Activated CD4-positive, alpha-beta T cell treated with anti-CD3 and anti-CD28 coated beads, Interleukin-2, amount 50 U/mL, for 16 hours (primary cell): ENCODE measurements at places on chromosomes 16 and 17.

- no peak for DNase-seq
Measured at GRCh38 chr16:20441191-20441590, 10.1 kb upstream of the ACSM2A start.

- DNase-seq: no peak
Measured at GRCh38 chr17:38579083-38579480, 26.7 kb downstream of the SRCIN1 start.

DNA sequence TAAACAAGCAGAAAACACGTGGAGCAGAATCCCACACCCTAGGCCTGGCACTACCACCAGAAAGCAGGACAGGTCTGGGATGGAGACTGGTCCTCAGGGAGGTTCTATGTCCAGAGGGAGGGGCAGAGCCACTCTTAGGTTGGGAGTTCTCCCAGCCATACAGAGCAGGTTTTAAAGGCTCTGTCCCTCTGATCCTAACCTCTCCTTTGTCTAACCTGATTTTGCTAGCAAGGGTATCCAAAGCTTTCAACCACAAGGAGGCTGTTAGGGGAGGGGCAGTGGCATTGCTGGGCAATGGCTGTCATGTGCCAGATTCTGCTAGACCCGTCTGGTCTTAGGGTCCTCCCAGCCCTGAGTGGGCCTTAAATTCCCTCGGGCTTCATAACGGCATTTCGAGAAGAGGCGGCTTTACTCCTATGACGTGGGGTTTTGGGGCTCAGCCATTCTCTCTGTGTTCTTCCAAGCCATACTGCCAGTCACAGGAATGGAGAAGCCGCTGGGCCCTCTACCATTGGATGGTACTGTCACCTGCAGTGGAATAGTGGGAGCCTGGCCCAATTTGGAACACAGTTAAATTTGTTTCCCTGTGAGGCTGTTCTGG is 5.7 kb downstream of the TPPP3 start:
- no peak for DNase-seq

DNA sequence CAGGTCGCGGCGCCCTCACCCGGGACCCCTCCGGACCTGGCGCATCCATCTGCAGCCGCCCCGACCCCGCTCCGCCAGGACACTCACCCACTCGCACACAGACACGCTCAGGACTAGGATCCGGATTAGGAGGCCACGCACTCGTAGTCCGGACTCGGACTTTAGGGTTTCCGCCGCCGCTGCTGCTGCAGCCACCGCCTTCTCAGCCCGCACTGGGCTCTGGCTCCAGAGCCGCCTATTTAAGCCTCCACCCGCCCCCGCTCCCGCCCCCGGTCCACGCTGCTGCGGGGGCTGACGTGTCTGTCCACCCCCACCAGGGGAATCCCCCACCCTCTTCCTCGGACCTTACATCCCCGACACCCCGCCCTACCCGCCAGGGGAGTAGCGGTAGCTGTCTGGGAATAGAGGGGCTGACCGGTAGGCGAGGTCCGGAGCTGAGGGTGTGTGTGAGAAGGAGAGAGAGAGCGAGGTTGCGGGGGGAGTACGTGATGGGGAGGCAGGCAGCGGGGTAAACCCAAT is at the start of gene RRAD:
Gene RRAD (minus strand): TSS at position 214 of the 519 bp plus-strand sequence. CDS start 356 bp downstream, outside the sequence.
- no peak for DNase-seq

DNA sequence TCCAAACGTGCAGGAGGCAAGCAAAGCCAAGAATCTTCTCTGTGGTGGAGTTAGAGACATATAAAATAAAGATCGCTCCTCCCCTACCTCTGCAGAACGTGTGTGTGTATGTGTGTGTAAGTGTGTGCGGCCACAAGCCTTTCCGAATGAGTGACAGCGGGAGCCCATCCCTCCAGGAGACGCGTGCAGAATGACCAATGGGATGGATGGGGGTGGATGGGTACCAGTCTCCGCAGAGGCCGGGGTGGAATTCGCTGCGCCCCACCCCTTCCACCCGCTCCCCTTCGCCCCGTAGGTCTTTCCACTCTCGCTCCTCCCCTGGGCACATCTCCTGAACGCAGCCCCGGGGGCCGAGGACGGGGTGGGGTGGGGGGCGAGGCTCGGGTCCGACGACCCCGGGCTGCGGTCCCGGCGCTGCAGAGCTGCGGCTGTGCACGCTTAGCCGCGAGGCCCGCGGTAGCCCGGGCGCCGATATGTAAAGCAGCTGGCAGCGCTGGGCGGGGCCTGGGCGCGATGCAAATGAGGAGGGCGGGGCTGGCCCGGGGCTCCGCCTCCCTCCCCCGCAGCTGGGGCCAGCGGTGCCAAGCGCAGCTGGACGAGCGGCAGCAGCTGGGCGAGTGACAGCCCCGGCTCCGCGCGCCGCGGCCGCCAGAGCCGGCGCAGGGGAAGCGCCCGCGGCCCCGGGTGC is at the start of gene PRKCB:
Gene PRKCB (plus strand): TSS at position 594 of the 688 bp plus-strand sequence.
- peak; percentile 88 for DNase-seq

- DNase-seq: no peak
Measured at GRCh38 chr17:40452216-40452787, 9.1 kb downstream of the IGFBP4 start.

GRCh38 chr17:61750656-61751055 is 112.7 kb downstream of the BRIP1 start:
- peak; percentile 71 for DNase-seq

GRCh38 chr17:73043686-73044581 is 48.6 kb downstream of the SLC39A11 start:
- DNase-seq: peak; percentile 30

DNA sequence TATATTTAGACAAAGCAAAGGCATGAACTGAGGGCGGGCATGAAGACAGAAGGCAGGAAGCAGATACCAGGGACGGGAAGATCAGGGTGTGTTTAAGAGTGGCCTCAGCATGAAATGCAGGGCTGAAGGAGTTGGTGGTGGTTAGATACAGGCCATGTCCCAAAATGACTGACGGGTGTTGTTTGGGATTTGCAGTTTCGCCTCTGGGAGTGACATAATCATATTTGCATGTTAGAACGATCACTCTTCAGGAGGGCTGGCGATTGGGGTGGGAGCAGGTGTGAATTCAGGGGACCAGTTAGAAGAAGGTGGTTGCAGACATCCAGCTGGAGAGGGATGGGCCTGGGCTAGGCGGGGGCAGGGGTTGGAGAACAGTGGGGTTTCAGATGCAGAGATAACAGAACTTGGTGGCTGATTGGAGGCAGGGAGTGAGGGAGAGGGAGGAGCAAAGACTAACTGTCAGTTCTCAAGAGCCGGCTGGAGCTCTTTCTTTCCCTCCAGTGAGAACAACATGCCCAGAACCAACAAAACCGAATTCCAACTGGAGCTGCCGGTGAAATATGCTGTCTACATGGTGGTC is 27.2 kb upstream of the ITGAX start:
- no peak for DNase-seq

DNA sequence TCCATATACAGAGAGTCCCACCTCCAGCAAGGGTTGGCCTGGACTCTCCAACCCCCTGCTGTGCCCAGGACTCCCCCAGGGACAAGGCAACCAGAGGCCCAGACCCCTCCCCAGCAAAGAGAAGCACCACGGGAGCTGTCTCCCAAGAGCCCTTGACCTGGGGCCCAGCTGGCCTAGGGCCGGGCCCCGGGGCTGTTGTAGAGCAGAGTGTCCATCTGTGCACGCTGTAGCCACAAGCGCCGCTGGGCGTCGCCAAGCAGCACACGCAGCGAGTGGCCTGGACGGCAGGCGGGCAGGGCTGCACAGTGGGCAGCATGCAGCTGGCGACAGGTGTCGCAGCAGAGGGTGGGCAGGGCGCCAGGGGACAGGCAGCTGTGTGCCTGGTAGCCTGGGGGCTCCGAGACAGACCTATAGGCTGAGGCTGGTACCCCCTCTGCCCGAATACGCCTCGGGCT is 4.3 kb downstream of the SPATA2L start:
- DNase-seq: no peak

DNA sequence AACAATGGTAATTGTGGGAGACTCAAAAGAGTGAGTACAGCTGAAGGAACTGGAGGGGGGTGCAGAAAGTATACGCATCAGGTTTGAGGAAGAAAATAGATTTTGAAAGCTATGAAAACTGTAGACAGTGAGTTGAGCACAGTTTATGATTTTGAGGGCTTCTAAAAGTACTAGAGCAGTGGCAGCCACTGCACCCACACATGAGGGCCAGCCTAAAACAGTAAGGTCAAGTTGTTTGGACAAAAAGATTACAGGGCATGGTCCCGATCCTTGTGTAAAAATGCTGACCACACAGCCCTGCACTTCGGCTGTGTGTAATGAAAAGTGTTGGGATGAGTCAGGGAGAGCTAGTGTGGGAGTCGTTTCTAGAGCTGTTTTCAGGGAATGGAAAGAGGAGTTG is 2282.1 kb downstream of the TP53TG3F start:
- no peak for DNase-seq

- DNase-seq: no peak
Measured at GRCh38 chr17:14859542-14859941, 405.6 kb downstream of the PMP22 start.

DNA sequence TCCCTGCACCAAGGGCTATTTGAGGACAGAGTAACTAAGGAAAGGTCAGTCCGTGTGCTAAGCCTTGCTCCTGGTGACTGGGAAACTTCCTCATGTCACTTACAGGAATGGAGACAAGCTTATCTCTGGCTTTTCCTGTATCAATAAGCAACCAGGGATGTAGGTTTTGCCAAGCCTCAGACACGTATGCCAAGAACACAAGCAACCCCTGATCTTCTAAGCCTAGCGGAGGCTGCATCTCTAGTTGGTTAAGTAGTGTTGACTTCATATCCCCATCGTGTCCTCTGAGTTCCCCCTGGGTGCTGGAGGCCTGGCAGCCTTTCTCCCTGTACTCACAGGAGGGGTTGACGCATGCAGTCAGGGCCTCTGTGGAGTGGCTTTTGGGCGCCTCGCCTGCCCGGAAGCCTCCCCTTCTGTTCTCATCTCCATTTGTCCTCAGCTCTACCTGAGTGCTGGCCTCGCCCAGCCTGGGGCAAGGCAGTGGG is 1.4 kb upstream of the C1QTNF1 start:
- DNase-seq: no peak

GRCh38 chr16:72891291-72892227 is 156.4 kb downstream of the ZFHX3 start:
- no peak for DNase-seq

DNA sequence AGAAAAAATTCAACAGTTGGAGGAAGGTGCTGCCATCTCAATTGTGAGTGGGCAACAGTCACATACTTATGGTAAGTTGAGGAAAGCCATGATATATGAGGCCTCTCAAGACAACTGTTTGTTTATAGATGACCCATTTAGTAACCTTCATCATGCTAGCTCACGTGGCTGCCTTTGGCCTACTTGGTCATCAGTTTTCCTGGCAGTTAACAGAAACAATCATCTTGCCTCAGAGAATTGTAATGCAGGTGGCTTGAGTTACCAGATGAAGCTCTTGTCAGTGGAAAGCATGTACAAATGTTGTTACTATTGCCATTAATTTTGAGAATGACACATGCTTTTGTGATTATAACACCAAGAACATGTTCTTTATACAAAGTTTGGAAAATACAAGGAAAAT is 14.7 kb downstream of the TPPP3 start:
- DNase-seq: no peak

DNA sequence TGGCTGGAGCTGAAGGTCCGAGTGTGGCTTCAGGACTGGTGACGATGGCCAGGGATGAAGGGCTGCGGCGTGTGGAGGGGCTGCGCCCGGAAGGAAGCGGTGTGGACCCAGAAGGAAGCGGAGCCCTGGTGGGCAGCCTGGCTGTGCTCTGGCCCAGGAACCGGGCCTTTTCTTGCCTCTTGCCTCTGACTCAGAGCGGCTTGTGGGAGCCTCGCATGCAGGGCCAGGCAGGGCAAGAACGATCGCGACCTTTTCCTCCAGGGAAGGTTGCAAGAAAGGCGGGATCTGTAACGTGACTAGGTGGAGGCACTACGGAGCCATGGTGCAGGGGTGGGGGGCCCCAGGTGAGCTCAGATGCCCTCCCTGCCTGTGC is 78.0 kb downstream of the JPH3 start:
- DNase-seq: no peak

GRCh38 chr16:19245326-19245925 is 40.1 kb upstream of the CLEC19A start:
- DNase-seq: no peak

DNA sequence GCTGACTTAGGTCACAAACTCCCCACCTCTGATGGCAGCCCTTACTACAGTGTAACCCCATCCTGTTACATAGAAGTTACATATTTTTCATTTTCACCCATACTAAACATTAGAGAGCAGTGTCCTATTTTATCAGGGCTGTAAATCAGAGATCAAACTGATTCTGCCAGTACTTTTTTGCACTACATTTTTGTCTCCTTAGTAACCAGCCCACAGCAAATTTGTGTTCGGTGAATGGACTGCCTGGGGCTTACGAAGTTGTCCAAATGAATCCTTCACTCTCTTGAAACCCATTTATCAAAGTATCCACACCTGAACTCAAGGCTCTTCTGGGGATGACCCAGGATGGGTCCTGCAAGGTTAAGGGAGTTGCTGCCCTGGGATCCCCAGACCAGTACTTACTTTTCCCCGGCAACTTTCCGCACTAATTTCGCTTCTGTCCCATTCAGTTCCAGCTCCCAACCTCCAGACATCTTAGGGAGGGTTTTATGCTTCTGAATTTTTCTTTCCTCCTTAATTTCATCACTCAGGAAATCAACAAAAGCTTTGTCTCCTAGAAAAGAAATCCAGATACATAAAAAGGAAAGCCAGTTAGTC is 1.1 kb downstream of the C1QBP start:
- no peak for DNase-seq

DNA sequence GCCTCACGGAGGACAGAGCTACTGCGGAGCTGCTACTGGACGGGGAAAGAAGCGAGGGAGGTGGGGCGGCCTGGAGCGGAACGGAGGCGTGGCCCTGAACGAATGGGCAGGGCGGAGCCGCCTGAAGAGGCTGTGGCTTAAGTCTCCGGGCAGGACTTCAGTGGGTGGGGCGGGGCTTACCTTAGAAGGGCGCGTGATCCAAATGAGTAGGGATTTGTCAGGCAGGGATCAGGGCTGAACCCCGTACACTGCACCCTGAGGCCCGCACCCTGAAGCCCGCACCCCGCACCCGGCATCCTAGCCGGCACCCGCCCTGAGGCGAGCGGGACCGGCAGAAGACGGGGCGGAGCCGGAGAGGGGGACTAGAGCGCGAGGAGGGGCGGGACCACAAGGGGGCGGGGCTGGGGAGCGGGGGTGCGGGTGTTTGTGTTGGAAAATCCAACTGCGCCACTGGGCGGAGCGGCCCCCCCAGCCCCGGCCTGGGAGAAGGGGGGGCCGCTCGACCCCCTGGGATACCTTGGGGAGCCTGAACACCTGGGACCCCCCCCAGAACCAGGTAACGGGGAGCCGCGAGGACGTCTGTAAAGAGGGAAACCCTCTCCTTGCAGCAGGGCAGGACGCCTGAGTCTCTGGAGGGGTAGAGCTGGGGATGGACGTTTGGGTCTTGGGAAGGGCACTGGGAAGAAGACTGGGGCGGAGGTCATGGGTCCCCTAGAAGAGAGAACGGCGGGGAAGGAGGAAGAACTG is at the start of gene KDM6B:
Gene KDM6B (plus strand): TSS at position 423 of the 747 bp plus-strand sequence. CDS start 11,338 bp downstream, outside the sequence.
- peak; percentile 85 for DNase-seq

DNA sequence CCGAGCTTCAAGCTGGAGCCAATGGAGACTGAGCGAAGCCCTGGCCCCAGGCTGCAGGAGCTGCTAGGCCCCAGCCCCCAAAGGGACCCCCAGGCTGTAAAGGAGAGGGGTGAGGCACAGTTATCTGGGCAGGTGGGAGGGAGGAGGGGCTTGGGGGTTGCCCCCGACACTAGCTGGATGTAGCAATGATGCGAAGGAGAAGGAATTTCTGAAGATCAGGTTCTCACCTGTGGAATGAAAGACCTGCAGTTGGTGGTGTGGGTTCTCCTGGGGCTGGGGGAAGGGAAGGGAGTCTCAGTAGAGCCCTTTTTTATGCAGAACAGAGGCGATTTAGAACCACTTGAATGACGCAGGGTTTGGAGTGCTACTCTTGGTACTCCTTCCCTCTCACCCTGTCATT is 1.8 kb downstream of the ZNF263 start:
- DNase-seq: no peak

GRCh38 chr17:1134634-1135324 is 45.0 kb downstream of the ABR start:
- DNase-seq: no peak
